ENCODE measurements at places on chromosomes 1 and 21.

- no peak for DNase-seq
Observed at GRCh38 chr21:15872236-15872635, 142.5 kb downstream of the USP25 start.

GRCh38 chr1:17082761-17083160 lies 28.9 kb upstream of the SDHB start:
- DNase-seq, result no peak

- peak; percentile 20 for DNase-seq
Observed at GRCh38 chr1:7455796-7456721, 315.0 kb upstream of the VAMP3 start.

- no peak for DNase-seq
Observed at GRCh38 chr1:156319664-156320063, 18.4 kb downstream of the CCT3 start.

DNA sequence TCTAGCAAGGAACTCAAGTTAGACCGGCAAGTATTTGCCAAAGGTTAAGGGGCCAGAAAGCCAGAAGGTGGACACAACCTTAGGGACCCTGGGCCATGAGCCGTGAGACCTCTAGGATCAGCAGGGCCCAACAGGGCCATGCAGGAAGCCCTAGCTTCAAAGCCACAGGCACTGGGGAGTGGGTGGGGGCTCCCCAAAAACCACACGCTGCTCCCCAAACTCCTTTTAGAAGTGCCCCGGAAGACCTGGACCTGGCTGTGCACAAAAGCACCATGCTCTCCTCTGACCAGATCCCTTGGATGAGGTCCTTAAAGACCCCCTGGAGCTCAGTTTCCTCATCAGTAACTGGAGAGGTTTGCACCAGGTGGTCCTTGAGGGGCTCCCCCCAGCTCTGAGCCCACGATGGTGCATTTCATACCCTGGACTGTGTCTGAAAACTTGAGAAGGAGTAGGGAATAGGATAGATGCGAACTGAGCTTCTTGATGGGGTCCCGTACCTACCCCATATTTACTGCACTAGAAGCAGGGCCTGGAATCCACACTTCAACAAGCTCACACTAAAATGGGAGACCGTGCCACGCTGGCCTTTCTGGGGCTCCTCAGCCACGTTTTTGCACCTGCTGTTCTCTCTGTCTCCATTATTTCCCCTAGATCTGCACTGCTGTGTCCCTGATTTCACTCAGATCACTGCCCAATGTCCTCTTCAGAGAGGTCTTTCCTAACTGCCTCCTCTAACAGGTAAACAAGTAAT lies 40.6 kb upstream of the LBR start:
- no peak for DNase-seq

DNA sequence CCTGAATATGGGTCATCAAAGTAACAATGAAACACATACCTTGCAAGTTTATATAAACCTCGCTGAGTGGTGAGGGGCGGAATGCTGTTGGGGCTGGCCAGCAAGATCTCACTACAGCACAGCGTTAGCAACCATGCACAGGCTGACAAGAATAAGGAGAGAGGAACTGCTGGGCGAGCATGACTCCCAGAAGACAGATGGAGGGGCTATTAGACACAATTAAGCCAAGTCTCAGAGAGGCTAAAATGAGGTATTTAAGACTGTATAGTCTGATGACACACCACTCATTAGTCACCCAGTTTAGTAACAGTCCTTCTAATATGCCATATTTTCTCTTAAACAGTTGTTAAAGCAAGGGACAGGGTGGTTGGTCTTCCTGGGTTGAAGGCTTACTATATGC lies 340.2 kb upstream of the NR5A2 start:
- no peak for DNase-seq

DNA sequence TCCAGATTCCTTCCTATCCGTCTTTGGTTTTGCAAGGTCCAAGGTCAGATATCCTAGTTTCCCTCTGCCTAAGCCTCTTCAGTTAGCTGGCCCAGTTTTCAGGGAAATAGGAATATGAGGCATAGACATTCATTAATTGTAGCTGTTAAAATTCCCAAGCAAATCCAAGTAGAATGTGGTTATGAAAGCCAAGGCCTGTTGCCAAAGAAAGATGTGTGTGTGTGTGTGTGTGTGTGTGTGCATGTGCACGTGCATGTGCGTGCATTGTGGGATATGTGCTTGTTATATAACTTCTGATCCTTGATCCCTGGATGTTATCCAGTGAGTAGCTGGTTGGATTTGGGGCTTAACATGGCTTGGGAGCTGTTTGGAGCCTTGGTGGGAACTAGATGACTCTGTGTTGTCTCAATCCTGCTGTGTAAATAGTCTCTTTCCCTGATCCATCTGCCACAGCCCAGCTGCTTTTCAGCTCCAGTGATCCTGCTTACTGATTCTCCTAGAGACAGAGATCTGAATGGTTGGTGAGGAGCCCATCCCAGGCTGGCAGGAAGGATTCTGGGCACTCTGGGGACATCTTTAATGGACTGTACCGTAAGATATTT lies 70.6 kb upstream of the GCLM start:
- DNase-seq, result peak; percentile 86

GRCh38 chr1:167022384-167022783 lies 33.3 kb downstream of the MAEL start:
- DNase-seq, result no peak

DNA sequence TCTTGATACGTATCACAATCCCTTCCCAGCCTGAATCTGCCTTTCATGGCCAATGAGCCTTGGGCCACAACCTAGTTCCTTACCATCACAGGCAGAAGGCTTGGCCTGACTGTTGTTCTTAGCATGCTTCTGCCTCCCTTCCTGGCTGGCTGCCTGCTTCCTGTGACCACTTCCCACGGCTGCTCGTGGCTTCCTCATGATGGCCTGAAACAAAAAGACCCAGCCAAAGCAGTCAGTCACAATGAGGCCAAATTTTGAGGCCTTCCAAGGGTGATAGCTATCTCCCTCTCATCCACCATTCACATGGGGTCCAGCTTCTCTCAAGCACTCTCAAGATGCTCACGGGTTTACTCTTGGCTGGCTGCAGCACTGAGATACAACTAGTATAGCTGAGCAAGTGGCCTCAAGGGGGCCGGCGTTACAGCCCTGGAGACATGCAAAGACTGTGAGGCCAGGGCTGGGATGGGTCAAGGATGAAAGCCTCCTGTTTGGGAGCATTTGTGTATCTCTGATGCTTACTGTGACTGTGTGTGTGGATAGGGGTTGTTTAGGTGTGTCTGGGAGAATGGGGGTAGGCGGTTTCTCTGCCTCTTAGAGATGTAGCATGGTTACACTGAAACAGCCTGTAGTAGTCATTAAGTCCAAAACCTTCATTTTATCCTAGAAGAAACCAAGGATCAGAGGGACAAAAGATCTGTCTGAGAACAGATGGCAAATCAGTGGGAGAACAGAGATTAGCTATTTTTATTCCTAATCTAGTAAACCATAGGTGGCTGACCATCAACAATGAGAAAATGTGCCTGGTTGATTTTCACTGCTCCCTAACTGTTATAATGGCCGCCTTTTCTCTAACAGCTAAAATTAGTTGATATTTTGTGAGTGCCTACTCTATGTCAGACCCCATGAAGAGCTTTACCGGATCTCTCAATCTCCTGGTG lies 5.4 kb upstream of the TOE1 start:
- no peak for DNase-seq

GRCh38 chr1:214514819-214515383 lies 36.5 kb downstream of the PTPN14 start:
- no peak for DNase-seq

GRCh38 chr21:28277324-28277723 lies 715.4 kb downstream of the LTN1 start:
- DNase-seq, result no peak
